PC-9 (cell line): ENCODE measurements at places on chromosomes 7 and 10. TPM values are rescaled to one million over a fixed set of nuclear protein-coding genes. Genes with fewer than 3 reads are reported as not detected.

GRCh38 chr7:15567652-15568051 lies 5.8 kb upstream of the AGMO start:
- no peak for DNase-seq

- DNase-seq = no peak
These were observed 143.8 kb upstream of the RHEB start for GRCh38 chr7:151663382-151664100.

GRCh38 chr7:10237306-10237705 lies 736.4 kb upstream of the PHF14 start:
- DNase-seq = no peak

GRCh38 chr7:105797652-105798051 lies 78.7 kb downstream of the ATXN7L1 start:
- no peak for DNase-seq

GRCh38 chr10:76774987-76775603 lies 862.5 kb downstream of the KCNMA1 start:
- no peak for DNase-seq

GRCh38 chr7:151697515-151697895 lies 177.8 kb upstream of the RHEB start:
- no peak for DNase-seq

DNA sequence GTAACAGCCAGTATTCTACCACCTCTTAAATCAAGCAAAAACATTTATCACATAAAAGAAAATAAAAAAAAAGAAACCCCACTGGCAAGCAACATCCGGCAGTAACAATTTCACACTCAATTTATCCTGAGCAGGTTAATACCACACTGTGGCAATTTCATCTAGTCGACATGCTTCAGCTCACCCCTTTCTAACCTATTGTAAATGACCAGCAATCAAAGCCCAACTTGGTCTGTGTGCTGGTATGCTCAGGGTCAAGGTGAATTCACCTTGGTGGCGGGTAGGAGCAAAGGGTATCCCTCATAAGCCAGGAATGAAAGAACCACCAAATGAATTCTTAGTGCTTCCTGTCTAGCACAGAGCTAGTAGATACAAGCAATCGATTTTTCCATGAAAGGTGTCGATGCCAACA lies 109.1 kb upstream of the AFAP1L2 start:
- no peak for DNase-seq

Gene CFAP70
- 3.1 and 4.1 TPM in 2 replicates for total RNA-seq
